Stimulated activated CD4-positive, alpha-beta T cell treated with anti-CD3 and anti-CD28 coated beads, Interleukin-4, amount 100 ng/mL, for 4 hours (primary cell): ENCODE measurements at places on chromosomes 16 and 17.

- no peak for DNase-seq
Observed at GRCh38 chr17:58409432-58409831, 7.9 kb downstream of the RNF43 start.

DNA sequence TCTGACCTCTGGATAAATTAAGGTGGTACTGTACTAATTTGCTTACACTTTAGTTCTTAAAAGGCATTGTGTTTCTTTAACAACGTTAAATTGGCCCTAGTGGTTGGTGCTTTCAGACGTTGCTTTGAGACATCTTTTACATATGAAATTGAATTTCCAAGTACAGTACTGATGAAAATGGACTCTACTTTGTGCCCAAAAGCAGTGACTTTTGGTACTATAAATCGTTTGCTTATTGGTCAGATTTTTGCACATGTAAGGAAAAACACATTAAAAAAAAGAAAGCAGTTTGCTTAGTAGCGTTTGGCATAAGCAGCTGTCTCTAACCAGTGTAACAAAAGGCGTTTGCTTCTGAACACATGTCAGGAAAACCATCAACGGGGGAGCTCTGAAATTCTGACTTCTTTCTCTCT is 139.6 kb downstream of the CDK5R1 start:
- no peak for DNase-seq

- no peak for DNase-seq
Observed at GRCh38 chr17:16211590-16211989, 3.7 kb downstream of the NCOR1 start.

DNA sequence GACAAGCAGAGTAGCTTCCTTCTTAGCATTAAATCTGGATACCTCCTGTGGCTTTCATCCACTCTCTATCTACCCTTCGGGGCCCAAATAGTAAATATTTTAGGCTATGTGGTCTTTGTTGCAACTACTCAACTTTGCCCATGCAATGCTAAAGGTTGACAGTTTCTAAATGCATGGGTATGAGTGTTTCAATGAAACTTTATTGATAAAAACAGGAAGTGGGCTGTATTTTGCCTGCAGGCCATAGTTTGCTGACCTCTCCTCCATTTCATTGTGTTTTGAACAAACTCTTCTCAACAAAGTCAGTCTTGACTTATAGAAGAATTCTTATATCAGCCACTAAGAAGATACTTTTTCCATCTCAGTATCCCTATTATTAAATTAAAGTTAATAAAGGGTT is 34.1 kb downstream of the ACSM2A start:
- DNase-seq = no peak

DNA sequence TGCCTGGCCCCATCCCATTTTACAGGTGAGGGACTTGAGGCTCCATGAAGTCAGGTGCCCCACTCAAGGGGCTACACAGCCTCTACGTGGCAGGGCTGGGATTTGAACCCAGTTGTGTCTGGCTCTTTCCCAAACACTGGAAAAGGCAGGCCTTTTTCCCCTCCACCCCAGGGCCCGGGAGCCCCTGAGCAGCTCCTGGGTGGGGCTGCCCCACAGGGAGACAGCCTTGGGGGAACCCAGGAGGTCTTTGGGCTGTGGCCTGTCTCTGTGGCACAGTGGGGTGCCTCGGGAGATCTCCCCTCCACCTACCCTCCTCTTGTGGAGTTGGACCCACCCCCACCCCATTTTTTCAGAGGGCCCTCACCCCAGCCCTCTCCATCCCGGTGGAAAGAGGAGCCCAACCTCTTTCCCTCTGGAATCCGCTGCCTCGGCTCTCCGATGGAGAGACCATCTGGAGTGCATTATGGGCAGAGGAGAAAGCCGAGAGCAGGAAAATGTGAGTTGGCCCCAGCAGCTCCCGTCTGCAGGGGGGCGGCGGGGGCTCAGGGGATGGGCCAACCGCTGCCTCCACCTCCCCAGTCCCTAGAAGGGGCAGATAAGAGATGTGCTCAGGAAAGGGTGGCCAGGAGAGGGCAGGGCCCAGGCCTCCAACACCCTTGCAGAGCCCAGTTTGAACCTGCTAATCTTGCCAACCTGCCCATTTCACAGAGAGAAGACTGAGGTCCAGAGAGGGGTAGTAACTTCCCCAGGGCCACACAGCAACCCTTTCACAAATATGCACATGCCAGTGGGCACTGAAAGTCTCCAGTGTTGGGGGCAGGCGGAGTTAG is 15.4 kb upstream of the TMEM92 start:
- DNase-seq = no peak

GRCh38 chr16:85170590-85171003 is 58.3 kb upstream of the CIBAR2 start:
- DNase-seq = no peak

DNA sequence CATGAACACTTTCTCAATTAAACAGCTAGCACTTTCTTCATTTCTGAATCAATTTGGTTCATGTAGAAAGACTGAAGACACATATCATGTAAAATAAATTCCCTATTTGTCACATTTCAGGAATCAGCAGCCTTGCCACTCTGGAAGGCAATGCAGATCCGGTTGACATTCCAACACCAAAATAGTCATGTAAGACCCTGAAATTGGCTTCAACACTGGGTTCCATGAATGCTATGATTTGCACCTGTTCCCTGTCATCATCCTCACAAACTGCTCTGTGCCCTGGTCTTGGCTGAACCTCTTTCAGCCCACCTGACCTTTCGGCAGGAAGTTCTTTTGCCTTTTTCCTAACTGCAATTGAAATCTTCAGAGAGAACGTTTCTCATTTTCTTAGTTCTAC is 156.9 kb downstream of the CDH8 start:
- no peak for DNase-seq

DNA sequence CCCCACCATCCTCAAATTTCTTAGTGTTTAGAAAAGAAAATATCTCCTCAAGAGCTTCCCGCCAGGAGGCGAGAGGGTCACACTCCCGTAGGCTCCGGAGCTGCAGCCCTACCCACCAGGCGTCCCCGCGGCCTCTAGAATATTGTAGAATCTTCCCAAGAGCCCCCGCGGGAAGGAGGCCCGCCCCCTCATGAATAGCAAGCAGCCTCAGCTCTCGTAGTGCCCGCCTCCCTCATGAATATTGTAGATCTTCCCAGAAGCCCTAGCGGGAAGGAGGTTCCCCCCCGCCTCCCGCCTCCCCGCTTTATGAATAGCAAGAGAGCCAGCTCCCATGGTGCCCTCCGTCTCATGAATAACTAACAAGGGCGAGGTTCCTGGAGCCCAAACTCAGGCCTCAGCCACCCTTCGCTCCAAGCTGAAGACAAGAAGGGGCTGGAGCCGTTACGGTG is at the start of gene FBXO47:
Gene FBXO47 (minus strand): TSS at position 114 of the 449 bp plus-strand sequence. CDS start 4,378 bp downstream, outside the sequence.
- peak; percentile 86 for DNase-seq

DNA sequence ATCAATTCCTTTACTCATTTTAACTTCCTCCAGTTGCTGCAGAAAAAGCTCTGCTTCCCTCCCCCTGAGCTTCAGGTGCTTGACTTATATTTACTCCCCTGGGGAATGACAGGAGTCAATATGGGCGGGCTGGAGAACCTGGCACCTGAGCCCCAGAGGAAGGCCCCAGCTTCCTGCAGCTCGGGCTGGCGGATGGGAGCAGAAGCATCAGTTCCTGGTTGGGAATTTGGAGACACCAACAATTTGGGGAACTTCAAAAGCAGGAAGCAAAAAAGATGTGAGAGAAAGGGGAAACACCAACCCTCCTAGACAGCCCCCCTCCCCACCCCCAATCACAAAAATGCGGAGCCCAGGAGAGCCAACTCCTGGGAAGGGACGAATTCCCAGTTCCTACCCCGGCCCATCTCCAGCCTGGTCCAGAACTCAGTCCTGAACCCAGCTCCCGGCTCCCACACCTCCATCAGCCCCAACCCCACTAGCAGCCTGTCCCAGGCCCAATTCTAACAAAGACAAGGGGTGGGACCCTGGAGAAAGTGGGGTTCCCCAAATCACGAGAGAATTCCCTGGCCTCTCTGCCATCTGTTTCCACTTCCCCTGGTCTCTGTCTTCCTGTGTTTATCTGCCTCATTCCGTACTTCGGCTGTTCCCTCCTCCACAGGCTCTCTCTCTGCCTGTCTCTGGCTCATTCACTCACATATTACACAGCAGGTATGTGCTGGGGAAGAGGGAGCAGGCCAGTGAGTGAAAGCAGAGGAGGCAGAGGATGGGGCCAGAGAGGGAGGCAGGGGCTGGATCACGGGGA is 16.2 kb upstream of the ASGR2 start:
- DNase-seq = no peak

DNA sequence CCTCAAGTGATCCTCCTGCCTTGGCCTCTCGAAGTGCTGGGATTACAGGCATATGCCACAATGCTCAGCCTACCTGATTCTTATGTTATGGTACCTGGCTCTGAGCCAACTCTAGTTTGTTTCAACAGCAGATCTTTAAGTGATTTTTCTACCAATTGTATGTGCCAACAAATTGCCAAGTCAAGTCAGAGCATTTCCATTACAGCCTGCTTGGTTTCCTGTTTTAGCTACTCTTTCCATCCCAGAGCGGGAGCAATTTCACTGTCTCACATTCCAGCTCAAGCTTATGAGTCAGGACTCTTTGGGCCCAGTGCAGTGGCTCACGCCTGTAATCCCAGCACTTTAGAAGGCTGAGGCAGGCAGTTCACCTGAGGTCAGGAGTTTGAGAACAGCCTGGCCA is 30.8 kb upstream of the RBBP6 start:
- no peak for DNase-seq

GRCh38 chr16:86207350-86207749 is 303.0 kb upstream of the FOXF1 start:
- no peak for DNase-seq

DNA sequence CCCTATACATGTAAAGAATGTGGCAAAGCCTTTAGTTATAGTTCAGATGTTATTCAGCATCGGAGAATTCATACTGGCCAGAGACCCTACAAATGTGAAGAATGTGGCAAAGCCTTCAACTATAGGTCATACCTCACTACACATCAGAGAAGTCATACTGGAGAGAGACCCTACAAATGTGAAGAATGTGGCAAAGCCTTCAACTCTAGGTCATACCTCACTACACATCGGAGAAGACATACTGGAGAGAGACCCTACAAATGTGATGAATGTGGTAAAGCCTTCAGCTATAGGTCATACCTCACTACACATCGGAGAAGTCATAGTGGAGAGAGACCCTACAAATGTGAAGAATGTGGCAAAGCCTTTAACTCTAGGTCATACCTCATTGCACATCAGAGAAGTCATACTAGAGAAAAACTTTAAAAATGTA is 42.5 kb downstream of the ZNF267 start:
- no peak for DNase-seq

DNA sequence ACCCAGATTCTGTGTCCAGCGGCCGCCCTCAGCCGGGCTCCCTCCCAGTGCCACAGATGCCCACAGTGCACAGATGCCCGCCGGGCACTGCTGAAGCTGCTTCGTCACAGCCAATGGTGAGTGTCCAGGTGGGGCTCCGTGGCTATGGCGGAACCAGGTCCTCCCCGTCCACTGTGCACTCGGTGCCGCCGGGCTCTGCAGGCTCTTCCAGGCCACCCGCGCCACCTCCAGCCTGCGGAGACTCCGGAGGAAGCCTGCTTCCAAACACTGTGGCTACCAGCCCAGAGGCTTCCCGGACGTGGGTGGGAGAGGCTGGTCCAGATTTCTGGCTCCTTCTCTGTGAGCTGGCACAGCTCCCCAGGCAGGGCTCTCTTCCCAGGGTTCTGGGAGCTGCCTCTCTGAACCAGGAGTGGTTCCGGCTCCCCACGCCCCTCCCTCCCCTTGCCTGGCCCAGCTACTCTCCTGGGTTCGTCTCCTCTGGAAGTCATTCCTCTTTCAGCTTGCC is 2.8 kb upstream of the PYCR1 start:
- DNase-seq = no peak

- no peak for DNase-seq
Observed at GRCh38 chr17:21293831-21294210, 9.3 kb downstream of the MAP2K3 start.

DNA sequence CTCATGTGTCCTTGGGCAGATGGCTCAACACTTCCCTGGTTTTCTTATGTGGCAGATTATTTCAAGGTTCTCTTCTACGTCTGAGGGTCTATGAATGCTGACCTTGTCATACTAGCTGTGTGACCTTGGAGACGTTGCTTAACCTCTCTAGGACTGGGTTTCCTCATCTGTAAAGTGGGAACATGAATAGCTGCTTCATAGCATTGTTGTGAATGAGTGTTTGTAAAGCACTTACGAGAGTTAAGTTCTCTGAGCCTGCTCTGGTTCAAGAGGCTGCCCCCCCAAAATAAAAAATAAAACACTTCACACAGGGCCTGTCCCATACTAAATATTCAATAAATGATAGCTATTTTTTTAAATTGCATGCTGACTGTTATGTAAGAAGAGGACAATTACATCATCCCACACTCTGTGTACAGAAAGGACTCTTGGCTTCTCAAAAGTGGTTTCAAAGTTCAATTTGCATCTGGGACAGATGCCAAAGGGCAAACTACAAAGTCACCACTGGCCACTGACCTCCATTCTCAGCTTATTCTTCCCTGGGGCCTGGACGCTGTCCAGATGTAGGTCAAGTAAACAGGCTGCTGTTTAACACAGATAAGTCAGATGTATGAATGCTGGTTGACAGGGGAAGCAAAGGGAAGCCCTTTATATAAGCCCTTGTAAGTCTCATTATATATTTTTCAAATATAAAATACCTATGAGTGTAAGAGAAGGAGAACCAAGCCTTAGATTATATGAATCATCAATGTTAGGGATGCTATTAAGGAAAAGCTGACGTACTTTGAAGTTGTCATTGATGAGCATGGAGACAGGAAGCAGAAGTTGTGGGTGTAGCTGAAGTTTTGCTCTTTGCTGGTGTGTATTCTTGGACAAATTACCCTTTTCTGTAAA is 15.4 kb upstream of the NDEL1 start:
- no peak for DNase-seq

- no peak for DNase-seq
Observed at GRCh38 chr17:59145571-59146096, 9.4 kb downstream of the SKA2 start.

DNA sequence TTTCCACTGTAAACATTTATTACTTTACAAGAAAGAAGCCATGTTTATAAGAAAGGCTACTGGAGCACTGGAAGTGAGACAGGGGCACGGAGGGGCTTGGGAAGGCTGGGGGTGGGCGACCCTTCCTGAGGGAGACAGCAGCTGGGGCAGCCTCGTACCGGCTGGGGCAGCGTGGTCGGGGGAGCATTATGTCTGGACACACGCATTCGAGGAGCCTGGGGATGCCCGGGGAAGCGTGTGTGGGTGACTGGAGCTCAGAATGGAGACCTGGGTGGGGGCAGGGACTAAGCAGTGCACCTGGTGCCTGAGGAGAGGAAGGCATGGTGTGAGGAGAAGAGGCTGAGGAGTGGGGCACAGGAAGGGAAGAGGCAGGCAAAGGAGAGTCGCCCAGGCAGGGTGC is 64.5 kb downstream of the SRCIN1 start:
- DNase-seq = no peak

- no peak for DNase-seq
Observed at GRCh38 chr17:32515677-32516383, 29.0 kb downstream of the CDK5R1 start.

- DNase-seq = no peak
Observed at GRCh38 chr16:4386451-4386805, 14.8 kb downstream of the VASN start.

GRCh38 chr16:75260851-75261589 is 9.6 kb upstream of the BCAR1 start:
- DNase-seq = no peak

GRCh38 chr17:82845163-82845807 is 5.5 kb upstream of the ZNF750 start:
- DNase-seq = no peak

- DNase-seq = no peak
Observed at GRCh38 chr16:54281535-54282201, 4.9 kb downstream of the IRX3 start.
